Spinal cord (tissue), 10 donors: ENCODE measurements at places on chromosomes 16 and 17.

GRCh38 chr16:1372292-1372950 is 20.7 kb downstream of the GNPTG start:
- DNase-seq: no peak

DNA sequence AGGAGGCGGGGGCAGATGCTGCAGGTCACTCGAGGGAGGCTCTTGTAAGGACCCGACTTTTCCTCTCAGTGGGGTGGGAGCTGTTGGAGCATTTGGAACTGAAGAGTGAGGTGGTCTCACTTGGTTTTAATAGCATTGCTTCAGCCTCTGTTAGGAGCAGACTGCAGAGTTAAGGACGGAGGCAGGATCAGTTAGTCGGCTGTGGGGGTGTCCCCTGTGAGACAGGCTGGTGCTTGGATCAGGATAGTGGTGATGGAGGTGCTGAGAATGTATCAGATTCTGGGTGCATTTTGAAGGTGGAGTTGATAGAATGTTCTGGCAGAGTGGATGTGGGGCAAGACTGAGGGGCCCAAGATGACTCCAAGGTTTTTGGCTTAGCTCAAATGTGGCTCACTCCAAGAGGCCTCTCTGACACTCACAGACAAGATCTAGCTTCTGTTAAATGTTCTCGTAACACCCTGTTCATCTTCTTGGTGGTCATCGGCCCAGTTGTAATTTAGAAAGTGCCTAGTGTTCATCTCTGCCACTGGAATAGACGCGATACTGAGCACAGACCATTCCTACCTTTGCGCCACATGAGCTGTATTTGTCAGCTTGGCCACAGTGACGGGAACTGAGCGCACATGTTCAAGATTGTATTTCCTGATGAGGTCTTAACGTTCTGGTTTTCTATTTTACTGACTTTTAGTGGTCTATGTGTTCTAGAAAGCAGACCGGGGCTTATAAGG is 7.5 kb downstream of the LCMT1 start:
- no peak for DNase-seq

GRCh38 chr17:54980375-54980774 is 11.8 kb downstream of the STXBP4 start:
- no peak for DNase-seq

GRCh38 chr16:68995011-68995504 is 110.4 kb upstream of the HAS3 start:
- no peak for DNase-seq

GRCh38 chr17:79938336-79939093 is 97.2 kb downstream of the TBC1D16 start:
- DNase-seq: no peak

- no peak for DNase-seq
Measured at GRCh38 chr17:10756619-10757018, 26.8 kb upstream of the TMEM220 start.

GRCh38 chr16:86396422-86396821 is 113.9 kb upstream of the FOXF1 start:
- DNase-seq: no peak
